ENCODE measurements at places on chromosomes 16 and 17. TPM values are rescaled to one million over a fixed set of nuclear protein-coding genes. Genes with fewer than 3 reads are reported as not detected.

Gene HOXB8
- not detected for polyA plus RNA-seq

Gene TEKT5
- 0.07 TPM for polyA plus RNA-seq

Gene ADAD2
- polyA plus RNA-seq = 2.9 TPM

Gene TCAP
- 4,928 TPM for polyA plus RNA-seq

Gene ACSM2B
- polyA plus RNA-seq = not detected

Gene CARHSP1
- polyA plus RNA-seq = 75.0 TPM

GRCh38 chr16:11316331-11317015 lies 28.8 kb upstream of the RMI2 start:
- DNase-seq = no peak

DNA sequence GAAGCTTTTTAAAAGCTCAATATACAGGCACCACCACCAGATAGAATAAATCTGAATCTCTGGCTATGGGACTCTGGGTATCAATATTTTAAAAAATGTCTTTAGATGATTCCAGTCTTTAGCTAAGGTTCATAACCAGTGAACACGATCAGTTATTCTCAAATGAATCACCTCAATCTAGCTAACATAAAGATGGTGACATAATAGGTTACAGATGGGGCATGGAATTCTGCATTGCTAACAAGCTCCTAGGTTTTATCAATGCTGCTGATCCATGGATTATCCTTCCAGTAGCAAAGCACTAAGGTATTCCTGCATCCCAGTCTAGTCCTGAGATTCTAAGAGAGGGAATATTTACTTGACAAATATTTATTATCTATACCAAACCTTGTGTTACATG lies 415.5 kb upstream of the CDH11 start:
- no peak for DNase-seq

DNA sequence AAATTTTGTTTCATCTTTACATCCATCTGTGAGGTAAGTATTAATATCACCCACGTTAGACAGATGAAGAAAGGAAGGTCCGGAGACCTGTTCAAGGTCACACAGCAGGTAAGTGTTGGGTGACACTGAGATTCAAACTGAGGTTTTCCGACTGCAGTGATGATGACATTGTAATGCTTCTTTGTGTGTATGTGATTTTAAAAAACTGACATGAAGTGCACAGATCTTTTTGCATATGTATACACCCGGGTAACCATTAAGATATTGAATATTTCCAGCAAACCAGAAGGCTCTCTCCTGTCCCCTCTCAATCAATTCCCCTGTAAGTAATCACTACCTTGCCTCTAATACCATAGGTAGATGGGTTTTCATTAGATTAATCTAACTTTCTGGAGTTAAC lies 1.5 kb upstream of the TANC2 start:
- DNase-seq = no peak

- DNase-seq = no peak
Measured at GRCh38 chr16:76906552-76906951, 284.4 kb upstream of the MON1B start.

DNA sequence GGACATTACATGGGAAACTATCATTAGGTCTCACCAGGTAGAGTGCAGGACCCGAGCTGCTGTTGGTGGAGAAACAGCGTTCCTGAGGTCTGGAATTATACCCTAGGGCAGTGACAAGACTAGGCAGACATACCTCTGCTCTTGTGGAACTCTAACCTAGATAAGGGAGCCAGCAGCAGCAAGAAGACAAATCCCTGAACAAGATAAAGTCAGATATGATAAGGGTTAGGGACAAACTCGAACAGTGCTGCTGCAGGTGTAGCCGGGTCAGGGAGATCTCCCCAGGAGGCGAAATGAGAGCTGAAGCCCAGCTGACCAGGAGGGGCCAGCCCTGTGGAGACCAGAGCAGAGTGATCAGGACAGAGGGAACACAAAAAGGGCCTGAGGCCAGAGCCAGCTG lies 34.7 kb downstream of the ARSG start:
- DNase-seq = no peak

GRCh38 chr17:27990100-27990499 lies 52.4 kb upstream of the NLK start:
- DNase-seq = no peak

GRCh38 chr17:7167832-7168231 lies 11.3 kb downstream of the ASGR1 start:
- no peak for DNase-seq

All from right cardiac atrium (tissue), 5 donors.